ENCODE measurements at places on chromosomes 5 and 9.

GRCh38 chr9:127589955-127590370 lies 22.1 kb upstream of the STXBP1 start:
- DNase-seq, result no peak

- DNase-seq, result no peak
Observed at GRCh38 chr9:91207729-91208418, 153.8 kb downstream of the AUH start.

DNA sequence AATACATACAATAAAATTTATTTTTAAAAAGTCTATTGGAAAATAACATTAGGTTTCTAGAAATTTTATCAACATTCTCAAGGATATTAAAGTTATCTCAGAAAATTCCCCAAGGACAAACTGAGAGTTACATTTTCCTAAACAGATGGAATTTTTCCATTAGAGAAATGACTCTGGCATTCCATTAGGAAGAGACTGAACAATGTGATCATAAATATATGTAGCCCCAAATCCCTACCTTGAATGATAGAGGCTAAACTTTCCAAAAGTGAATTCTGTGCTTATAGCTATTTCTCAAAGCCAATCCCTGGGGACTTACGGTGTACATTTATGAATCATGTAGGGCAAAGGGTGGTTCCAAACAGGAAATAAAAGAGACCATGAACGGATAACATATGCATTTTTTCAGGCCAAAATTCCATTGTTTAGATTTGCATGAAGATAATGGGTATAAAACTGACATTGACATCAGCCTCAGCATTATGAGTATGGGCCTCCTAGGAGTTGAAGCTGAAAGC lies 1181.0 kb upstream of the DMAC1 start:
- DNase-seq, result no peak

DNA sequence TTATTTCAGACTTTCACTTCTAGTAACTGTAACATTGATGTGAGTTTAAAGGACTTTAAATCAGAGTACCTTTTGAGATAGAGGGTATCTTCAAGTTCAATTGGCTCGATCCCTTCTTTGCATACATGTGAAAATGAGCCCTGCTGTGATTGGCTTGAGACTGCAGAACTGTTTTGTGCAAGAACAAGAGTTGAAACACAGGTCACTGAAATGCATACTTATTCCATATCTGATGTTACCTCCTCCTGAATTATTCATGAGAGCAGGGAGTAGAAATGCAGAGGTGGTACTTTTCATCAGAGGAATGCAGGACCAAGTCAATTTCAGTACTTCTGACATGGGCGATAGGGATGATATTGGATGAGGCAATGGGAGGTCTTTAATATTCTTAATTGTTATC lies 459.5 kb downstream of the TLR4 start:
- no peak for DNase-seq

- no peak for DNase-seq
Observed at GRCh38 chr9:94984891-94985476, 258.5 kb downstream of the AOPEP start.

DNA sequence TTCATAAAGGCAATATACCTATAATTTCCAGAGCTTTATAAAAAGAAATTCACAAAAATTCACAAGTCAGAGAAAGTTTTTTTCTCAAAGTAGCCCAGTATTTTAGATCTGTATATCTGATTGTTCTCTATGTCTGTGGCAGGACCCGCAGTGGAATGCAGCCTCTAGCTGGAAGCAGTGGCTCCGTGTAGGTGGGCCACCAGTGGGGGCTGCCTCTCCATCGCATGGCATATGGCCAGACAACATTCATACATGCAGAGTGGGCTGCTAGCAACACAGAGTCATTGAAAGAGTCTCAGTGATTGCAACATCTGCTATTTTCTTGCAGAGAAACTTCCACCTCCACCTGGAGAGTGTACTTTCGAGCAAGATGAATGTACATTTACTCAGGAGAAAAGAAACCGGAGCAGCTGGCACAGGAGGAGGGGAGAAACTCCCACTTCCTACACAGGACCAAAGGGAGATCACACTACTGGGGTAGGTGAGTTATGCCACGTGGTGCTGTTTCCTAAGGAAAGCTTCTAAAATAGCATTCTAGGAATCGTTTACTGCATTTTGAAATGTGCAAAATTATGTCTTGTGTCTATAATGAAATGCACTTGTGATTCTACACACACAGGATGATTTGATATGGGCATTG lies 88.5 kb upstream of the SMC5 start:
- no peak for DNase-seq

All from stimulated activated CD8-positive, alpha-beta memory T cell treated with anti-CD3 and anti-CD28 coated beads, Interleukin-4, amount 100 ng/mL, for 4 hours (primary cell).